ENCODE measurements at places on chromosomes 12 and 14.

GRCh38 chr14:23433457-23433856, 2.0 kb downstream of the MYH7 start:
- DNase-seq = no peak

DNA sequence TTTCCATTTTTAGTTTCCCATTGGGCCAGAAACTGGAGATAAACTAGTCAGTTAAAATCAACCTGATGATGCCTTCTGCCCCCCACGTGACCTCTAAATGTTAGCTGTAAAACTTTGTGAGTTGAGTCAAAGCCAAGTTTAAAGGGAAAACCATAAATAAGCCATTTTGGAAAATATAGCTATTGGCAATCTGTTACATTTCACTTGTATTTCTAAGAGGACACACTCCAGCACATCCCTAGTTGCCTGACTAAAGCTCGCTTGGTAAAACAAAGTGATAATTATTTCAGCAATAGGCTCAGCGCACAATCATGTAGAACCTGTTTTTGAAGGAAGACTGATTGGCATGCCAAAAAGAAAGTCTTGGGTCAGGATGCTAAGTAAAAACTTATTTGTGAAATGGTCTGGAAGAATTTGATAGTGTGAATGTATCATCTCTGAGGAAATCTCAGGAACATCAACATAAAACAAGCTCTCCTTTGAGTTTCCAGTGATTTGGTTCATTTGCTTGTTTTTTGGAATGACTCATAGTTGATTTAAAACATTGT, 49.2 kb upstream of the AEBP2 start:
- no peak for DNase-seq

GRCh38 chr14:26984311-26985177, 386.7 kb upstream of the NOVA1 start:
- peak; percentile 18 for DNase-seq

DNA sequence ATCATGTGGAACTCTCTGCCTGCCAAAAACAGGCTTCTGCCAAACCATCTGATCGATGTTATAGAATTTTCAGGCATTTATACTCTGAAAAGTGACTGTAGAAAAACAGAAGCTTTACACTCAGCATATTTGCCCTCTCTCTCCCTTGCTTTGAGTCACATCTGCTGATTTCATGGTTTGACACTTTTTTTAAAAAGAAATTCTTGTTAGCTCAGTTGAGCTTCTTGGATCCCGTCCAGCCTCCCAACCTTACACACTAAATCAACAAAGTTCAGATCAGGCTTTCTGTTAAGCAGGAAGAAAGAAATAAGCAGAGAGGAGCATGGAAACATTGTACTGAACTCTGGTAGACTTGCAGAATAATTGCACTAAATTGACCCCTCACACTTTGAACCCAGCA, 193.6 kb upstream of the SEL1L start:
- DNase-seq = no peak

GRCh38 chr14:76348898-76349297, 27.0 kb upstream of the ESRRB start:
- no peak for DNase-seq

DNA sequence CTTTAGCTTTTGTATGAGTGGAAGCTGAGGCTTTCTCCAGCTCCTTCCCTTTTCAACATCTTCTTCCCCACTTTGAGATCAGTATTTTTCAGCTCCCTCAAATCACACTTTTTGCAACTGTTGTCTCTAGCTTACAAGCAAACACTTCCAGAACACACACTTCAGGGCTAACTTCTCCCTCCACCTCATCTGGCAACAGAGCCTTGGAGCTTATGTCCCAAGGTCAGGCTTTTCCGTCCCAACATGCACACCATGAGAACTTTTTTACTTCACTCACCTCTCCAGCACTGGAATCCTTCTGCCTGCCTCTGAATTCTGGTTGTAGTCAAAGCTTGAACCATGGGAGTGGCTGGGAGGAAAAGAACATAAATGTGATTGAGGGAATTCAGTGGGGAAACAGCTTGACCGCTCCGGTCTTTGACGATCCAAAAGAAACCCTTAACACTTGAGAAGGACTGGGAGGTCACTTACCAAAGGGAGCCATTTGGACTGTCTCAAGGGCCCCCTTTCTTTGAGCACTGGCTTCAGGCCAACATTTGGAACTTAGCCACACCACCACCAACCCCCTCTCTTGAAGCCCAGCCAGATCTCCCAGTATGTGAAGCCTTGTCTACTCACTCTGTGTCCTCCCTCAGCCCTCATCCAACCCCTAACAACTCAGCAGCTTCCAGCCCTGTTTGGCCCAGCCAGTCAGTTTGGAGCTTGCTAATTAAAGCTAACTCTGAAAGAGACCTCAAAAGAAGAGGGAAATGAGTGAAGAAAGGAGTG, 3.9 kb upstream of the BLOC1S1 start:
- no peak for DNase-seq

DNA sequence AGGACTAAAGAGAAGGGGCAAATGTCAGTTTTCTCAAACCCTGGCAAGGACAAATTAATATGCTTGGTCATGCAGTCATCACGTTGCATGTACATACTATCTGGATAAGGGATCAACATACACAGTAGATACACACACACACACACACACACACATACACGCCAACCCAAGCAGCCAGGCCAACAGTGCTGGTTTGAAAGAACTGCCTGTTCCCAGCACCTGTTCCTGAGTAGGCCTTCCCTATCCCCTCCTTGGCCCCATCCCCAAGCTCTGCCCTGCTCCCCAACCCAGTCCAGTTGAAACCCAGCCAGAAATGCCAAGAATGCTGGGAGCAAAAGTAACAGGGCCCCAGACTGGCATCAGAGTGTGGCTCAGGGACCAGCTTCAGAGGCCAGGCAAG, 4.4 kb downstream of the ITGA7 start:
- no peak for DNase-seq

- no peak for DNase-seq
These were observed 19.3 kb upstream of the CDKN3 start for GRCh38 chr14:54377501-54377900.

DNA sequence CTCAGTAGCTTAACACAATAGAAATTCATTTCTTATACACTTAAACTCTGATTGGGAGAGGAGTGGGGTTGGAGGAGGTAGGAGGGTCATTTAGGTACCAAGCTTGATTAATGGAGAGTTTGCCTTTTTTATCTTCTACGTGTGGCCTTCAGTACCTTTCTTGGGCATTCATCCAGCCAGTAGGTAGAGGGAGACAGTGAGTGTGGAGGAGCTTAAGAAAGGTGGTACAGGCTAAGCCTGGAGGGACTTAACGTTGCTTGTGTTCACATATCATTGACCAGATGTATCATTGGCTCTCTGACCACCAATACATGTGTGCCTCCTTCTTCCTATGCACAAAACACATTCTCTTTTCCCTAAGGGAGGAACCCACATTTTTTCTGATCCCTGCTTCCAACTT, 232.9 kb upstream of the CRY1 start:
- no peak for DNase-seq

DNA sequence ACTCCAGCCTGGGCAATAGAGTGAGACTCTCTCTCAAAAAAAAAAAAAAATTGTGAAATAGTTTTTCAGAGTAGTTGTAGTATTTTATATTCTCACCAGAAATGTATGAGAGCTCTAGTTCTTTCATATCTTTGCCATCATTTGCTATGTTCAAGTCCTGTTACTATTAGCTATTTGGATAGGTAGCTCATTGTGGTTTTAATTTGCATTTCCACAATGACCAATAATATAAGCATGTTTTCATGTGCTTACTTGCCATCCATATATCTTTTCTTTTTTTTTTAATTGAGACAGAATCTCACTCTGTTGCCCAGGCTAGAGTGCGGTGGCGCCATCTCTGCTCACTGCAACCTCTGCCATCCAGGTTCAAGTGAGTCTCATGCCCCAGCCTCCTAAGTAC, 8.4 kb upstream of the RIPK3 start:
- no peak for DNase-seq

DNA sequence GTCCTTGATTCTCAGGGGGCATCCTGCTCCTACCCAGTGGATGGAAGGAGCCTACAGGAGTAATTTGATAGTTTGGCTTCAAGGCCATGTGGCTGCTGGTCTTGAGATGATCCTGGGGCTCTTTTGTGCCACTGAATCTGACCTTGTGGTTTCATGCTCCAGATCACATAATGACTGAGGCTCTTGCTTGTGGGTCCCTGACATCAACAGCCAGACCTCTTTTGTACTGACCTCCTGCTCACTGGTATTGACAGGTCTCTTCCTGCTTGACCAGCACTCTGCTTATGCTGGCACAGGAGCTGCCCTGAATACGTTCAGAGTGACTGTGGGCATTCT, 23.2 kb upstream of the JPH4 start:
- DNase-seq = no peak

GRCh38 chr12:50127546-50127945, 15.5 kb downstream of the COX14 start:
- no peak for DNase-seq

DNA sequence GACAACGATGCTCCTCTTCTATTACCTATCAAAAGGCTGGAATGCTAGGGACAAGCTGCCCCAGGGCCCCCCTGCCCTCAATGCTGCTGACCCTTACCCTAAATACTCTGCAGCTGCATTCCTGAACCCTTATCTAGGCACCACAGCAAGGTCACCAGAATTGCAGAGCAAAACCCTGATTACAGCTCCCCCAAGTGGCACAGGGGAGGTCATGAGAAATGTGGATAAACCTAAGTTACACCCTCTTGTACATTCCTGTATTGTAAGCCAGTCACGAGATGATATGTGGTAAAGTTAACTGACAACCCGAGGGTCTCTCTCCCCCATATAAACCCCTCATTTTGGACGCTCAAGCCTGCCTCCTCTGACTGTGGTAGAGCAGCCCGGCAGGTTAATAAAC, 411.8 kb upstream of the STXBP6 start:
- no peak for DNase-seq

DNA sequence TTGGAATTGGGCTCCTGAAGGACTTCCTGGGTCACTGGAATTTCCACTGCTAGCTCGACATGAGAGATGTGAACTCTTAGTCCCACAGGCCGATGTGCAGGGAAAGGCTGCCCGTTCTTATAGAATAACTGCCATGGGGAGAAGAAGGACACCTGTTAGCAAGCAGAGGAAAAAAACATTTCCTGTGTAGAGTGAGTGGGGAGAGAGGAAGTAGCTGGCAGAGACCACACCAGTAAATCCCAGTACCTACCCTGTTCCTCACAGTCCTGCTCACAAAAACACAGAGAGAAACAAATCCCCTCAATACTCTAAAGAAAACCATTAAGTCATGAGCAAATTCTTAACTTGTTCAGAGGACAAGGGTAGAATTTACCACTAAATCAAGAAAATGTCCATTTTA, 29.5 kb downstream of the AREL1 start:
- no peak for DNase-seq

- peak; percentile 5 for DNase-seq
These were observed 16.2 kb downstream of the KIF21A start for GRCh38 chr12:39426636-39427240.

DNA sequence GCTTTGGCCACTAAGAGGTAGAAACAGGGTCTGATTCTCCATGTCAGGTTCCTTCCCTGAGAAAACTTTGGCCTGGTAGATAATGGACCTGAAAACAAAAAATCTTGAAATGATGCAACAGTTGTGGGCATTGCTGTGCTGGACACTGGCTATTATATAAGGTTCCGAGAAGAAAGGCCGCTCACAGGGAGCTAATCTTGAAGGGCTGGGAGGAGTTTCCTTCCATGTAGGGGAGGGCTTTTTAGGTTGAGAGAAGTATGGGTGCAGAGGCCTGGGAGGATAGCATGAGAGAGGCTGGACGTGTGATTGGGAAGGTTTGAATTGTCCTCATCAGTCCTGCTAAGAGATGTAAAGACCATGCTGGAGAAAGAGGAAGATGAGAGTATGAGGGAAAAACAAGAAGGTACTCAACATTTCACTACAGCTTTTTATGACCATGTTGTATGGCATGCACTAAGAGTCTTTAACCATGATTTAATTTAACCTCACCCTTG, 11.6 kb downstream of the LRRK2 start:
- no peak for DNase-seq

GRCh38 chr12:52418576-52419110, 12.5 kb upstream of the KRT82 start:
- no peak for DNase-seq

DNA sequence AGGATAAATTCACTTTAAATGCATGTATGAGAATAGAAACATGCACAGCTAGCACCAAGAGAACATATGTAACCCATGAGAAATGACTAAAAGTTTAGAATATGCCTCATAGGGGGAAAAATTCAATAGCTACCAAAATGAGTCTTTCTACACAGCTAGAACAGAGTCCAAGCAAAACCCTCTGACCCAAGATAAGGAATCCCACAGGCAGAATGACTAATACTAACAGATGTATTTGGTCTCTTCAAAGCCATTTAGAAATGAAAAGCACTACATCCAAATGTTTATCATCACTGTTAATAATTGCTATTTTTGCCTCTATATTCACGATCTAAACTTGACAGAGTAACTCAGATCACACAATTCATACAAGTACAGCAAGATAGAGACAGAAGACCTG, 44.0 kb downstream of the KICS2 start:
- DNase-seq = peak; percentile 68

DNA sequence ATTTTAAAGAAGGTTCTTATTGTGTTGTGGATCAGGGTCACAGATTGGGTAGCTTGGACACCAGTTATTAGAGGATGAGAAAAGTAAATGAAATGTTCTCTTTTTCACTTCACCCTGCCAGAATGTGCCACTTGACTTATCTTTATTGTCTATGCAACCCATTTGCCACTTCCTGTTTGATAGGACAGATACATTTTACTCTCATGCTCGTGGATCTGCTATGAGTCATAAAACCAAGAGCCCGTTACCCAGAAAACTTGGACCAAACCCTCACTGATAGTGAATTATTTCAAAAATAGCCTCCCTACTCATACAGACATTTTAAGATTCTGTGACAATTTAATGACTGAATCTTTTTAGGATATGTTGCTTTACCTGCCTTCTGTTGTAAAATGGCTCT, 1.8 kb downstream of the ISCA2 start:
- no peak for DNase-seq

- DNase-seq = no peak
These were observed 73.2 kb upstream of the PSMA6 start for GRCh38 chr14:35218963-35219362.

DNA sequence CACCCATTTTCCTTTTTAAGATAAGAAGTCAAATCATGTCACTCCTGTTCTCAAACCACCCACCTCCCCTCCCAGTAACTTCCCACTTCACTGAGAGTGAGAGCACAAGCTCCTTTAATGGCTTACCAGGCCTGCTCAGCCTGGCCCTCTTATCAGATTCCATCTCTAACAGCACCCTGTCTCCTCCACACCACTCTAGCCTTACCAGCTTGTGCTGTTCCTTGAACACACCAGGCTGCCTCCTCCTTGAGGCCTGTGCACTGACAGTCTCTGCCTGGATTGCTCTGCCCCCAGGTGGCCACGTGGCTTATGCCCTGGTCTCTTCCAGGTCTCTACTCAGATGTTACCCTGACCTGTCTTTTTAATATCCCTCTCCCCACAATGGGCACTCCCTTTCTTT, 40.1 kb upstream of the EVL start:
- DNase-seq = peak; percentile 44

Measured in GM03348 (cell line).